HS-5 (cell line): ENCODE measurements at places on chromosomes 3 and 15.

DNA sequence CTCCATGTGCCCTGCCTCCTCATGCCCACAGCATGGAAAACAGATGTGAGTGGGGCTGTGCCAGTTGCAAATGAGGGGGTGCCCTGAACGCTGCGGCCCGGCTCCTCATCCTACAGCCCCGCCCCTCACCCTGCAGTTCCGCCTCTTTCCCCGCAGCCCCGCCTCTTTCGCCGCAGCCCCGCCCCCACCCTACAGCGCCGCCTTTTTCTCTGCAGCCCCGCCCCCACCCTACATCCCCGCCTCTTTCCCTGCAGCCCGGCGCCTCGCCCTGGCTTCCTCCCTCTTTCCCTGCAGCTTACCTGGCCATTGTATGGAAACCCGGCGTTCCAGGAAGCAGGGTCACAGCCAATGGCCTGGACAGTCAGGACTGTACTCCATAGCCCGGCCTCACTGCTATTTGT, 284.9 kb downstream of the TLE3 start:
- DNase-seq = no peak

DNA sequence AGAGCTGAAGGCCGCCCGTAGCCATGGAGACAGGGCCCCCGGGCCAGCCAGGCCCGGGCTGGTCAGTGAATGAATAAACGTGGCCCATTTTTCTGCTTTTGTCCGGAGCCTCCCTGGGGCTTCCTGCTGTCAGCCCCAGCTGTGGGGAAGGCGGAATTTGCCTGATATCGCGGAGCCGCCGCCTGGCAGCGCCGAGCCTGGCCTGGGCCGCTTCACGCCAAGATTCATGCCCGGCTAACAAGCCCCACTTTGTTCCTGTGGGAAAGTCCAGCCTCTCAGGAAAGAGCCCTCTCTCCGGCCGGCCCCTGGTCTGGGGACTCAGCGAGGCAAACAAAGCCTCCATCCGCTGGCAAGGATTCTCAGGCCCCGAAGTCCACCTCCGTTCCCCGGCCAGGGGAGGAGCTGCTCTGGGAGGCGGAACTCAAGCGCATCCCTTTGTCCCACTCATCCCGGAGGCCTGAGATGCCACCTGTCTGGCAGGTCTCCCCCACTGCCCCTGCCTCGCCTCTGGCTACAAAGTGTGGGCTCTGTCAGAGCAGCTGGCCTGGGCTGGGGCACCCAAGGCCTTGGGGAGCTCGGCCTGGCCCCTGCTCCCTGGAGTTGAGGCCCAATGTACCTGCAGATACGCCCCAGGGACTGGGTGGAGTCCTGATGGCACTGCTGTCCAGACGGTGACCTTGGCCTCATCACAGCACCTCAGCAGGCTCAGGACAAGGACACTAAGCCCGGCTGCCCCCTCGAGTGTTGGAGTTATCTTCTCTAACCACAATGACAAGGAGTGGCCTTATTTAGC, 51.6 kb upstream of the SLC6A11 start:
- no peak for DNase-seq

GRCh38 chr15:52228921-52229320, 37.7 kb upstream of the GNB5 start:
- no peak for DNase-seq

GRCh38 chr15:70197945-70198361, 100.2 kb upstream of the TLE3 start:
- DNase-seq = no peak
